ENCODE measurements at places on chromosomes 16 and 17.

DNA sequence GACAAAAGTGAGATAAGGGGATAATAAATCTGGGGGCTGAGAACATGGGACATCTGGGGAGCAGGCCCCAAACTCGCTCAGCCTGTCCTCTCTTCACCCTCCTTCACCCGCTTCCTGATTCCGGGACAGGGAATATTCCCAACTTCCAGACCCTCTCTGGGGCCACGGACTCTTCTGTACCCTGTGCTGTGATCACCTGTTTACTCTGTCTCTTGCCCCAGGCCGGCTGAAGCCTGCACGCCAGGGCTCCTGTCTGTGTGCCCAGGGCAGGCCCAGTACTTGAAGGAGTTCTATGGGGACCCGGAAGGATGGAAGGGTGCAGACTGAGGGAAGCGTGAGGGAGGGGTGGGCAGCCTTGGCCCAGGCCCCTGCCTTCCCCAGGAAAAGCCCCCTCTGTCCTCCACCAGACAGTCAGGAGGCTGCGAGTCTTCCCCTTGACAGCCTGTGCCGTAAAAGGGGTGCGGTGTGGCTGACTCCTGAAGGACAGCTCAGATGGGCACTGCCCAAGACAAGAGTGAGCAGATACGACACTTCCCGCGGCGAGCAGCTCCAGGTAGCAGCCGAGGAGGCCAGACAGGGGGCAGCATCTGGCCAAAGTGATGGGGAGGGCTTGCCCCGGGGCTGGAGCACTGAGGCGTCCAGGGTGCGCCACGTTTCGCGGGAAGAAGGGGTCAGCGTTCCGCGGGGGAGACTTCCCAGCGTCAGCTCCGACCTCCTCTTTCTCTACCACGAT, 1.0 kb upstream of the CCNF start:
- no peak for DNase-seq
- H3K4me1 ChIP-seq = peaks cover 22% of the 10 kb centered on the region
- H3K36me3 ChIP-seq = peaks cover 7% of the 10 kb centered on the region

DNA sequence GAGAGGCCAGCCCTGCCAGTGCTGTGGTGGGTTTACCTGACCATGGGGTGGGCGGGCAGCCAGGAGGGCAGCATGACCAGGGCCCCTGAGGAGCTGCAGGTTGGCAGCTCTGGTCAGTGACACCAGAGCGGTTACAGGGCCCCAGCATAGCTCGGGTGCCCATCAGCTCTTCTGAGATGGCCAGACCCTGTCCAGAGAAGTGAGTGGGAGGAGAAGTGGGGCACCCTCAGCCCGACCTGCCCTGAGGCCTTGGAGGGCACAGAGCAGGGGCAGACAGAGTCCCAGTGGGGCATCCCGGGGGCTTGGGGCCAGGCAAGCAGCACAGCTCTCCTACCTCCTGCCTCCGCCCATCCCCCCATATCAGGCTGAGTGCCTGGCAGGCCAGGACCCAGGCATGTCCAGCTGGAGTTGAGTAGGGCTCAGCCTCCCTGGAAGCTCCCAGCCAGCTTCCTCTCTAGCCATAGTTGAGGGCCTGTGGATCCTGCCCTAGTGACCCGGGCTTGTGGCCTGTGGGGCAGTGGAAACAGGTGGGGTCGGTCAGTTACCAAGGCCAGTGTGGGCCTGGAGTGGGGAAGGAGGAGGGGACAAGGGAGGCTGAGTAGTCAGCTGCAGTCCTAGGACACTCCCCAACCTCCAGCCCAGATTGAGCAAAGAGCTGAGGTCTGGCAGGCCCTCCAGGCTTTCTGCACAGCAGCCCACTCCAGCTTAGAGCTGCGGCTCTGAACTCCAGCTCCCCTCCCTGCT, 83.5 kb downstream of the AMFR start:
- H3K27ac ChIP-seq = no peak overlapping the region
- H3K27me3 ChIP-seq = no peaks in the 10 kb centered on the region
- no peaks in the 10 kb centered on the region for H3K4me1 ChIP-seq
- no peaks in the 10 kb centered on the region for H3K36me3 ChIP-seq
- no peak for DNase-seq

GRCh38 chr17:31834448-31834847, 24.6 kb downstream of the COPRS start:
- H3K4me1 ChIP-seq = no peaks in the 10 kb centered on the region
- H3K27ac ChIP-seq = no peak overlapping the region
- H3K4me3 ChIP-seq = no peak overlapping the region
- no peak for DNase-seq

DNA sequence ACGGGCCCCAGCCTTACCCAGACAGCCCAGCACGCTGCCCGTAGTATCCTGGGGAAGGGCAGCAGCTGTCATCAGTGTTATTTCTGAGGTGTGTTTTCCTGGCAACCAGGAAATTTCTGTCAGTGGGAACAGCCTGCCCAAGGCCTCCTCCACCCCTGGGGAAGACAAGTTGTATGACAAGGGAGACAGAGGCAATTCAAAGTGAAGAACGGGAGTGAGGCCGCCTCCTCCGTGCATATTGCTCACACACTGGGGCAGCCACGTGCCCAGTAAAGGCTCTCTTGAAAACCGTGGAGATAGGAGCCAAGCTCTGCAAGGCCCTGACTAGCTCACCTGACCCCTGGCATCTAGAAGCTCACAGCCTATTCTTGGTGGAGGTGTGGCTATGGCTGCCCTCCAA, 57.6 kb downstream of the RAI1 start:
- H3K4me3 ChIP-seq = peak overlapping the region; percentile 82
- peaks cover 4% of the 10 kb centered on the region for H3K36me3 ChIP-seq
- peak overlapping the region; percentile 93 for H3K27ac ChIP-seq
- DNase-seq = no peak
- H3K27me3 ChIP-seq = no peaks in the 10 kb centered on the region

- peaks cover 26% of the 10 kb centered on the region for H3K36me3 ChIP-seq
- no peak overlapping the region for H3K4me3 ChIP-seq
- DNase-seq = no peak
- no peak overlapping the region for H3K27ac ChIP-seq
- peaks cover 12% of the 10 kb centered on the region for H3K27me3 ChIP-seq
These were observed 2.9 kb downstream of the CDIP1 start for GRCh38 chr16:4535627-4536108.

DNA sequence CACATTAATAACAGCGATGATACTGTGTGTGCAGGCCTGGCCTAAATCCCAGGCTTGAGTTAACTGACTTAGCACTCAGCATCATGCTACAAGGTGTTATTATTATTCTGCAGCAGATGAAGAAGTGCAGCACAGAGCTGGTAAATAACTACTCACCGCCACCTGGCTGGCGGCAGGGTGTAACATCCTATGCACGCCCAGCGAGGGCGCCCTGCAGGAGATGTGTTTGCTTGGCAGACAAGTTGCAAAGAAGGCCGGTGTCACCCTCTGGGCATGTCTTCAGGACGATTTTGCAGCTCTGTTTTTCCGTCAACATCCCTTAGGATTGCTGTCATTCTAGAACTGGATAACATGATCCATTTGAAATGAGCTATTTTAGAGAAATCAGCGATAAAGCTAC, 30.1 kb downstream of the DNAH9 start:
- H3K36me3 ChIP-seq = no peaks in the 10 kb centered on the region
- H3K27me3 ChIP-seq = peaks cover 14% of the 10 kb centered on the region
- no peaks in the 10 kb centered on the region for H3K4me1 ChIP-seq
- H3K27ac ChIP-seq = no peak overlapping the region

- H3K27me3 ChIP-seq = no peaks in the 10 kb centered on the region
- no peak overlapping the region for H3K27ac ChIP-seq
- peaks cover 28% of the 10 kb centered on the region for H3K36me3 ChIP-seq
- no peak overlapping the region for H3K4me3 ChIP-seq
- DNase-seq = no peak
These were observed 45.2 kb upstream of the GSG1L start for GRCh38 chr16:28108590-28109247.

DNA sequence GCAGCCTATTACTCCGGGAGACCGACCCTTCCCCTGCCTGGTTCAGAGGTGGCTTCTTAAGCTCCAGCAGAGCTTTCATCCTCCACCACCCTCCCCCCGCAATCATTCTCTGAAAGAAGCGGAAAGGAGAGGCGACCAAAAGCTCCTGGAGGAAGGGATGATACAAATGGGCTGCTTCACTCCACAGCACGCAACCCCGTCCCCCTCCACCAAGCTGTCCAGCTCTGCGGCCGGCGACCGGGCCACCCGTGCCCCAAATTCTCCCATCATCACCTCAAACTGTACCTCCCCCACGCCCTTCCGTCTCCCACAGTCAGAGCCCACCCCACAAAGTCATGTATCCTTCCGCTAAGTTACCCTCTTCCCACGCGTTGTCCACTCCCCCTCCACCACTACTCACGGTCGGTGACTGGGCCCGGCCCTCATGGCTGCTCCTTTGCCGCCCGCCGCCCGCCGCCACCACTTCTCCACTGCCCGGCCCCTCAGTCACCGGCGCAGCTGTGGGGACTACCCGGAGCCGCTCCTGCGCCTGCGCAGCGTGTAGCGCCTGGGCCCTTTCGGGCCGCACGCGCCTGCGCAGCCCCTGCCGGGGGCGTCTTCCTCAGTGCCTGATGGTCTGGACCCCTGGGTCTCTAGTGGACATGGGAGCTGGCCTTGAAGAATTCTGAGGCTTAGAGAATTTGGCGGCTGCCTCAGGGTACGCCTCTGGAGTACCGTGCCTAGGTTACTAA, at the start of gene FAM222B:
Gene FAM222B, minus strand, starts transcription at position 509 of the 731 bp plus-strand sequence. CDS start 76,123 bp downstream, outside the sequence.
- peaks cover 16% of the 10 kb centered on the region for H3K4me1 ChIP-seq
- peak; percentile 94 for DNase-seq
- H3K27me3 ChIP-seq = no peaks in the 10 kb centered on the region
- no peaks in the 10 kb centered on the region for H3K36me3 ChIP-seq

DNA sequence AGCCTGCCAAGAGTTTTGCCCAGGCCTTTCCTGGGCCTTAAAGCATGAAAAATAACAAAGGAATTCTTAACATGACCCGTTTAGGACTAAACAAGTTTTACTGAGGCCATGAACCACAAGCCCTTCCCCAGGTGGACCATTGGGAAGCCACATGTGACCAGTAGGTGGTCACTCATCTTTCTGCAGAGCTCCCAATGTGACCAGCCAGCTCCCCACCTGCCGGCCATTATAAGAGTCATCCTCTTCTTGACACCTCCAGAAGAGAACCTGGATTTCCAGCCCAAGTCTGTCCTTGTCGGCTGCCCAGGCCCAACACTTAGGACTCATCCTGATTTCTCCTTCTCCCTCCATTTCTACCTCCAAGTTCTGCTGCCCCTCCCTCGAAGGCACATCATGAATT, 91.7 kb upstream of the DNAH17 start:
- peaks cover 22% of the 10 kb centered on the region for H3K4me1 ChIP-seq
- H3K27ac ChIP-seq = no peak overlapping the region
- H3K27me3 ChIP-seq = no peaks in the 10 kb centered on the region
- DNase-seq = no peak

DNA sequence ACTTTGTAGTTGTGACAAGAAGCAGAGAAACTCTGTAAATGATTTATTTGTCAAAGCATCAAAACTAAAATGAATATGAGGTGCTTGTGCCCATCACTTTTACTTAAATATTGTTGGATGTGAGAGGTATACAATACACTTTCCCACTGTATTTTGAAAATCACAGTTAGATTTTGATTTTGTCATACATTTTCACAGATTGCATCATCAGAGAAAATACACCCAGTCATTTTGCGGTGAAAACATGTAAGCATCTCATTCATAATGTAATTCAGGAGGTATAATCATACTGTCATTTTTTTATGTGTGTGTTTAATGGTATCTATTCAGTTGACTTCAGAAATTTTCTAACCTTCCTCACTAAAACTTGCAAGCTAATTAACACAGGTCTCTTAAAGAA, 11.3 kb downstream of the ZNF207 start:
- H3K4me3 ChIP-seq = no peak overlapping the region
- H3K27me3 ChIP-seq = no peaks in the 10 kb centered on the region
- peaks cover 6% of the 10 kb centered on the region for H3K4me1 ChIP-seq
- no peak overlapping the region for H3K27ac ChIP-seq

GRCh38 chr17:59330053-59330942, 1.2 kb upstream of the YPEL2 start:
- H3K4me3 ChIP-seq = peak overlapping the region; percentile 84
- no peak for DNase-seq
- H3K36me3 ChIP-seq = no peaks in the 10 kb centered on the region
- H3K27me3 ChIP-seq = peaks cover 12% of the 10 kb centered on the region
